ENCODE measurements at places on chromosomes 16 and 17.
A peak's percentile ranks its signal among the peaks of the same experiment; 100 is the strongest.

- no peak for DNase-seq
These were observed 759.1 kb upstream of the RBFOX1 start for GRCh38 chr16:6573577-6573976.

- DNase-seq: peak; percentile 43
These were observed 934 bp upstream of the AOC2 start for GRCh38 chr17:42843358-42843934.

DNA sequence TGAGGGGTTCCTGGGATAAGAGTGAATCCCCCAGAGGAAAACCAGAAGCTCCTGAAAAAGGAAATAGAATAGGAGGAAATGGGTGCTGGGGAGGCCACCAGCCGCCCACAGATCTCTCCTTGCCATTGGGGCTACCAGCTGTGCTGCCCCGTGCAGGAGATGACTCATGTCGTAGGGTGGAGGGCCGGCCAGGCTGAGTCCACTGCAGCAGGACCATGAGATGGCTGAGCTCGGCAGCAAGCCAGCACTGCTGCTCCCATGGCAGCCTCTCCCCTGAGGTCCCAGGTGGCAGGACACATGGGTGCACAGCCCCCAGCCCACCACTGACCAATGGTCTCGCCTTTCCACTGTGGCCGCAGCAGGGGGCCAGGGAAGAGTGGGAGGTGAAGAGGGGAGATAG is 95.5 kb downstream of the GNAO1 start:
- DNase-seq: no peak

- no peak for DNase-seq
These were observed 66.9 kb downstream of the CHD9 start for GRCh38 chr16:53121661-53122060.

Measured in NAMALWA (cell line).